Stimulated activated CD8-positive, alpha-beta memory T cell treated with anti-CD3 and anti-CD28 coated beads, Interleukin-7, amount 100 ng/mL, for 1 hour (primary cell): ENCODE measurements at places on chromosomes 4 and X.

DNA sequence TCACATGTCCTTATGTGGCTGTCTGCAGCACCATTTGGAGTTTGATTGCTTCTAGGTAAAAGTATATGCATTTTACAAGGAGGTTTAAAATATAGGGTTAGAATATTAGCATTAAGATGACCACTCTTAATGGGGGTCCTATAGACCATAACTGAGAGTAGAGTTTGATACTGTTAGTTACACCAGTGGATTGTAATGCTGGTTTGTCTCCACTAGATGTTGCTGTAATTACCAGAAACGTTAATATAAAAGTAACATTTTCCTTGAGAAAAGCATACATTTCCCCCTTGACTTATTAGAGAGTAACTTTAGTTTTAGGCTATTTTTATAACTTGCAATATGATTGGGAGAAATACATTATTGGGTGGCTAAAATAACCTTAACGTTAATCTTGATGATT is 93.0 kb downstream of the ZXDA start:
- DNase-seq: no peak

- no peak for DNase-seq
Measured at GRCh38 chrX:10244915-10245622, 88.3 kb downstream of the CLCN4 start.

GRCh38 chrX:96102997-96103396 is 581.6 kb upstream of the DIAPH2 start:
- DNase-seq: no peak

DNA sequence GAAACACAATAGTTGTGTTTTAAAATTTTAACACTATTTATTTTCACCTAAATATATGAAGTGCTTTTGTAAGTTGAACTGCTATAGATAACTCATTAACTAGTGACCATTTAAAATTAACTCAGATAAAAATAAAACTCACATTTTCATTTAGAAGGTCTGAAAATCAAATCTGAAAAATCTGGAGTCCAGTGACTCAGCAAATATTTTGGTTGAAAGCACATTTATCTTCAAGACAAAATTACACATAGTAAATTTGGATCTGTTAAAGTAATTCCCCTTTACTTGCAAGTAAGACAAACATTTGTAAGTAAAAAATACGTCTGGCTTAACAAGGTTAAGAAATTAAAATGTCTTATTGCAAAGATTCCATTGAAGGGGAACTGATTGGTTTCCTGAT is 589.1 kb downstream of the TRIML1 start:
- DNase-seq: no peak

GRCh38 chr4:126627255-126627654 is 1005.5 kb upstream of the INTU start:
- DNase-seq: no peak

GRCh38 chr4:163404580-163404979 is 60.9 kb downstream of the NPY5R start:
- DNase-seq: no peak

GRCh38 chr4:70709611-70710205 is 12.1 kb upstream of the RUFY3 start:
- no peak for DNase-seq

DNA sequence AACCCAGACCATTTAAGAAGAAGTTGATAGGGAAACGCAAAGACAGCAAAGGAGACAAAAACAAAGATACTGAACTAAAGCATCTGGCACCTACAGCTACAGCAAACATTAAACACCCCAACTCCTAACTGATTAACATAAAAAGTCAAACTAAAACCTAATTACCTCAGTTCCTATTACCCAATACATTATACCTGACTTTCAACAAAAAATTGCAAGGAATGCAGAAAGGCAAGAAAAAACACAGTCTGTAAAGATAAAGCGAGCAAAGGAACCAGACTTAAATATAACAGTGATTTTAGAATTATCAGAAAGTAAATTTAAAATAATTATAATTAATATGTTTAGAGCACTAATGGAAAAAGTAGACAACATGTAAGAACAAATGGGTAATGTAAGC is 9.4 kb upstream of the FMR1 start:
- DNase-seq: no peak
